ENCODE measurements at places on chromosomes 2 and 18. TPM values are rescaled to one million over a fixed set of nuclear protein-coding genes. Genes with fewer than 3 reads are reported as not detected.

The GAREM2 gene
- 1.4 TPM for total RNA-seq

The LRATD1 gene
- 4.9 TPM for total RNA-seq

The GREB1L gene
- 8.9 TPM for total RNA-seq

The TMEM37 gene
- 8.8 TPM for total RNA-seq

The ACYP2 gene
- 27.8 TPM for total RNA-seq

The HOXD8 gene
- 13.8 TPM for total RNA-seq

The NPPC gene
- 0.44 TPM for total RNA-seq

The CCDC102B gene
- 5.3 TPM for total RNA-seq

The ZNF512 gene
- total RNA-seq: 28.8 TPM

The TLX2 gene
- total RNA-seq: not detected

The AQP12A gene
- not detected for total RNA-seq

The RTKN gene
- total RNA-seq: 49.9 TPM

The ATP5MC3 gene
- total RNA-seq: 112 TPM

The CRYGC gene
- total RNA-seq: not detected

The WDR7 gene
- total RNA-seq: 31.1 TPM

The OR6B2 gene
- total RNA-seq: not detected

The CRYBA2 gene
- not detected for total RNA-seq

The CNTNAP5 gene
- total RNA-seq: 0.66 TPM

The MARCHF4 gene
- total RNA-seq: not detected

- DNase-seq: no peak
Measured at GRCh38 chr2:42864641-42865280, 72.4 kb upstream of the HAAO start.

- DNase-seq: no peak
Measured at GRCh38 chr2:178804791-178805190, 2.4 kb downstream of the TTN start.

DNA sequence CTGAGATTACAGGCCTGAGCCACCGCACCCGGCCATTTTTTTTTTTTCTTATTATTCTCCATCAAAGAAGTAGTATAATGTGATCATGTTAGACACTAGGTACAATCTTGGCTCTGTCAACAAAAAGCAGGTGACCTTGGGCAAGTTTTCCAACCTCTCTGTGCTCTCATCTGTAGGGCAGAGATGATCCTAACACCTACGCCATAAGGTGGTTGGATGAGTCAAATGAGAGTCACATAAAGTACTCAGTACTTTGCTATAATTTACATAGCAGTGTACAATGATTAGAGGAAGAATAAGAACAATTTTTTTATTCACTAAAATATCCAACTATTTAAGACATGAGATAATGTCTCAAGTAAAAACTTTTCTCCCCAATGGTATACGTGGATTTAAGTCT is 128.6 kb downstream of the TGIF1 start:
- no peak for DNase-seq

DNA sequence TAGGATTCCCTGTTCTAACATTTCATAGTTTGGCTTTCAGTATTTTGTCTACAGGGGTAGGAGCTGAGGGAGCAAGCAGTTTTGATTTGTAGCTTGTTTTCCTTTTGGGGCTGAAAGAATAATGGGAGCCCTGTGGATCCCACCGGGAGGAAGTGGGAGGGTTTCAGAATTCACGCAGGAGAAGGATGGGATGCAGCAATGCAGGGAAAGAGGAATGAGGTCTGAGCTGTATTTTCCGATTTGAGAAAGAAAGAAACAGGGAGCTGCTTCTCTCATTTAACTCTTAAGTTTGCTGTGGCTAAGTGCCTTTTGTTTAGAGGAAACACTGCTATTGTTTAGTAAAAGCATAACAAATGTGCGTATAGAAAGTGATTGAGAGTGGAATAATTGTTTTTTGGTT is 141.0 kb downstream of the ADCYAP1 start:
- DNase-seq: no peak

- no peak for DNase-seq
Measured at GRCh38 chr2:212914392-212914791, 237.0 kb downstream of the IKZF2 start.

GRCh38 chr2:98538280-98539041 is 69.9 kb downstream of the COA5 start:
- DNase-seq: no peak

DNA sequence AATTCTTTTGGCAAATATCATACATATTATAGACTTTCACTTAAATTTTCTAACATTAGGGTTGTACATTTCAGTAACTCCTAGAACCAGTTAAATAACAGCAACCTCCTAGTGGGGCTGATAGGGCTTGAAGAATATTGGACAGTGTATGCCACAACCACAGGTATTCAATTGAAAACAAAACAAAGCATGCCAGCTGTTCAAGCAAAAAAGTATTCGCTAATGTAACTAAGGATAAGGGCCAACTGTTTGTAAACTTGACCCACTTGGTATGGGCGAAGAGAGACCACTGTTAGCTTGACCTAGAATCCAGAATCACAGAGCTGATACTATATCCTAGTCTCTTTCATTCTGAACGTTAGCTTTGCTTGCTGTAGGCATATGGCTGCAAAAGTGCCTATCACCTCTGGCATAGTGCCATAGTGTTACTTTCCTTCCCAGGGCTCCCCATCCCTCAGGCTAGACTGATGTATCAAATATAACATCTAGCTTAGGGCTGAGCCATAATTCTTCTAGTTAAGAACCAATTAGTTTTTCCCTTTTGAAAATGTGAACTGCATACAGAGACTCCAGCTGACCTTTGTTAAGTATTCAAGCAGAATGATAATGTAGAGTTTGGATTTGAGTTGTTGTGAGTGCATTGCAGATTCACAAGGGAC is 458.8 kb upstream of the NRXN1 start:
- no peak for DNase-seq

DNA sequence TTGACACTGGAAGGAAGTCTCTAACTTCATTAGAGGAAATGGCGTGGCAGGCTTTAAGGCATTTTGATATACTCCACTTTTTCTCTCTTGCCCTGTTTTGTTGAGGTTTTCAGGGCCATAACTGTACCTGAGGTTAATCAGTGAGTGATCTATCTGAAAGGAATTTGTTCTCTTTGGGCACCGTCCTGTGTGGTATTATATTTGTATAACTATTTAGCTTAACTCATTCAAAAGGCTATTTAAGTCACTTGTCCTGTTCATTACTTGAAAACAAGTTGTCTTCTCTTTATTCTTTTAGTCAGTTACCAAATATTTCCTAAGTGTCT is 180.4 kb downstream of the NEDD4L start:
- DNase-seq: no peak

- DNase-seq: no peak
Measured at GRCh38 chr2:15770606-15771005, 169.7 kb upstream of the MYCN start.

DNA sequence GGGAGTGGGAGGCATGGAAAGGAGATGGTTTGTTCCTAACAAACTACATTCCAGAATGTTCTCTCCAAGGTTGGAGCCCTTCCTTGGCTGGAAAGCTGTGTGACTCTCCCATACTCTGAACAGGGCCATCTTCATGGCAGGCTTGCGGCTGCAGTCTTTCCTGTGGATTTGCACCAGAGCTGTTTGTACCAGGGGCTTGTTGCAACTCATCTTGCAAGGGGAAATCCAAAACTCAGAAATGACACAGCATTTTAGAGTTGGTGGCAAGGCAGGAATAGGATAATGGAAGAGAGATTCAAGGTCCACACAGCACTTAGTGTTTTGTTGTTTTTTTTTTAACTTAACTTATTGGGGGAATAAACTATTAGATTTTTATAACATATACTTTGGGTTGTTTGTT is 73.7 kb upstream of the ZNF516 start:
- no peak for DNase-seq

- no peak for DNase-seq
Measured at GRCh38 chr2:169452080-169452479, 27.2 kb upstream of the BBS5 start.

DNA sequence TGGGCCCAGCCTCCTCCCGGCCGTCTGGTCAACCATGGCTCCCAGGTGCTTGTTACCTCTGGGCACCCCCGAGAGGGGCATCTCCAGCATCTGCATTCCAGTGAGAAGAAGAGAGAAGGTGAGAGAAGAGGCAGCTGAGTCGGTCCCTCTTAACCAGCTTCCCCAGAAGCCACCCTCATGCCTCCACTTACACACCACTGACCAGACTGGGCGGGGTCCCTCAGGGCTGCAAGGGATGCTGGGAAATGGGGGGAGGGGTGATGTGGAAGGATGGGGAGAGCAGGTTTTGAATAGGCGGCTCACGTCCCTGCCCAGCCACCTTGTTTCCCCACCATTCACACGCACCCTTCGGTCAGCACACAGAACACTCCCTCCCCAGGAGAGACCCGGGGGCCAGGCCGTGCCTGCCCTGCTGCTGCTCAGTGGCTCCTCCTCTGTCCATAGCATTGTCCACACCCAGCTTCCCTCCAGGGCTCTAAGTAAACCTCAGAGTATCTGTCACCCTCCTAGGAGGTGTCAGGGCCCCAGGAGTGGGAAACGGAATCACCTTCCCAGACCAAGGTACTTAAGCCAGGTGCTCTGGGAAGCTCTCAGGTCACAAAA is 34.7 kb downstream of the GBX2 start:
- DNase-seq: peak; percentile 35

- DNase-seq: no peak
Measured at GRCh38 chr18:62334120-62334519, 9.0 kb downstream of the TNFRSF11A start.

- peak; percentile 10 for DNase-seq
Measured at GRCh38 chr2:128445523-128445900, 126.8 kb upstream of the HS6ST1 start.

- no peak for DNase-seq
Measured at GRCh38 chr2:28400921-28401320, 8.3 kb downstream of the FOSL2 start.

DNA sequence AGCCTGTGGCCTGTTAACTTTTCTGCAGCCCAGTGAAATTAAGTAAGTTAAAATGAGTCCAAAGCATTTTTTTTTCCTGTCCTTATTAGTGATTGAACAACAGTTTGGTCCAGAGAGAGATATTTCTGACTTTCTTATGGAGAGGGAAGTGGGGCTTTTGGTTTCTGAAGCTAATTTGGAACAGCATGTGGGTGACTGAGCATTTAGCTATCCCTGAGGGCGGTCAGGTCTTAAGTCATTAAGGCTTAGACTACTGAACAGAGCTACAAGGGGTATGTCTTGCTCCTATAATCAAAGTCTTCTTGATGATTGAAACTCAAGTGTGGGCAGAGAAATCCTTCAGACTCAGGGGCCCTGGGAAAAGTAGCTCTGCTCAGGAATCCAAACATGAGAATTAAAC is 14.0 kb downstream of the ARHGAP25 start:
- DNase-seq: no peak

- no peak for DNase-seq
Measured at GRCh38 chr18:48010264-48010663, 79.8 kb upstream of the SMAD2 start.

- DNase-seq: no peak
Measured at GRCh38 chr2:44722026-44722625, 219.4 kb upstream of the SIX3 start.

GRCh38 chr2:40286721-40287120 is 165.2 kb downstream of the SLC8A1 start:
- DNase-seq: no peak

- no peak for DNase-seq
Measured at GRCh38 chr18:26003356-26003755, 87.1 kb downstream of the SS18 start.

DNA sequence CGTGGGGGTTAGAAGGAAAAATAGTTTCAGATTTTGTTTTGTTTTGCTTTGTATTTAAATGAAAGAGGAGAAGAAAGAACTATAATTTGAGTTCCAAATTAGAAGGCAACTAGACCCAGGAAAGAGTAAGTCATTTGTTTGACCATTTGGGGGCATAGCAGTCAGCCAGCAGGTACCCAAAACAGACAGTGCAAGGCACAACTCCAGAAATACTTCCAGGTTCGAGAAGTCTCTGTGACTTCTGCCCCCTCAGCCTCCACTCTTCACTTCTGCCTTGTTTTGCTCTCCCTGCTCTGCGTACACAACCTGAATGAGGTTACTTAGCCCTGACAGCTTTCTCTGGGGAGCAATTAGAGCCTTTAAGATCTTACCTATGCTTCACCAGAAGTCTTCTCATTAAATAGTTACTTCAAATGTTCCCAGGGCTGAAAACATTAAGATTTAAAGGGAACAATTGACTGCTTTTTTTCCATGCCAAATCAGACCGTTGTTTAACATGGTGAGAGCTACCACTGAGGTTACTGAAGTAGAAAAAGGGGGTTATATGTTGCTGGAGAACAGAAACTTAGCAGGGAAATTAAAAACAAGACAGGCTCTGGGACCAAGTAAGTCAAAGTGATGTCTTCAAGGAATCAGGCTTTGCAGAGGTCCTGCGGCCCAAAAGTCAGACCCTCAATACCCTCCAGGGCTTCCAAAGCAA is 216.9 kb downstream of the BCL11A start:
- DNase-seq: no peak

- DNase-seq: no peak
Measured at GRCh38 chr2:180222644-180223043, 215.5 kb upstream of the CWC22 start.

- peak; percentile 75 for DNase-seq
Measured at GRCh38 chr18:77132369-77133050, at the start of gene MBP. Gene MBP (minus strand): TSS chr18:77132783. CDS start chr18:77105261, 27,522 bp downstream.

DNA sequence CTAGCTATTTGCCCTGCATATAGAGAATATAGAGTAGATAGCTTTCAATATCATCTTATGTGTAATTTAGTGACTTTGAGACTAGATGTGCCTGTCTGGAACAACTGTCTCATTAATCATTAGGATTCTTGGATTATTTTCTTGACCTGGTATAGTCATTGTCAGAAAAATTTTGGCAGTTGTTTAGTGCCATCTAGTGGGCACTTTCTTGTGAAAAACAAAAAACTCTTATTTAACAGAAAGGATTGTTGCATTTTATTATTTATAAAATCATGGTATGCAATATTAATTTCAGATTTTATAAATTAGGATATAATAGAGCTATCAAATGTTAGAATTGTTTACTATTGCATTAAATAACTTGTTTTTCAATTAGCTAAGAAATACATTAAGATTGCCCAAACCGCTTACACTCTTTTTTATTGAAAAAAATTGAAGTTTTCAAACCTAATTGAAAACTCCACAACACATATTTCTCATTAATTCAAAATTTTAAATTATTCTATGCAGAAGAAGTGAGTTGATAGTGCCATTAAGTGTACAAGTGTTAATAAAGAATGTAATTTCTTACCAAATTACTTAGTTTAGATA is 80.3 kb downstream of the DYNAP start:
- no peak for DNase-seq

GRCh38 chr2:230924470-230925341 is at the start of gene GPR55:
Gene GPR55 (minus strand): TSS chr2:230925242. CDS start chr2:230910962, 14,280 bp downstream.
- peak; percentile 43 for DNase-seq

GRCh38 chr2:142682528-142682927 is 194.9 kb upstream of the KYNU start:
- DNase-seq: no peak

Measured in breast epithelium (tissue), 4 donors.